Activated CD4-positive, alpha-beta T cell treated with anti-CD3 and anti-CD28 coated beads for 48 hours (primary cell): ENCODE measurements at places on chromosomes 2 and 18.

- DNase-seq = no peak
Measured at GRCh38 chr18:3819961-3820360, 370.0 kb downstream of the TGIF1 start.

DNA sequence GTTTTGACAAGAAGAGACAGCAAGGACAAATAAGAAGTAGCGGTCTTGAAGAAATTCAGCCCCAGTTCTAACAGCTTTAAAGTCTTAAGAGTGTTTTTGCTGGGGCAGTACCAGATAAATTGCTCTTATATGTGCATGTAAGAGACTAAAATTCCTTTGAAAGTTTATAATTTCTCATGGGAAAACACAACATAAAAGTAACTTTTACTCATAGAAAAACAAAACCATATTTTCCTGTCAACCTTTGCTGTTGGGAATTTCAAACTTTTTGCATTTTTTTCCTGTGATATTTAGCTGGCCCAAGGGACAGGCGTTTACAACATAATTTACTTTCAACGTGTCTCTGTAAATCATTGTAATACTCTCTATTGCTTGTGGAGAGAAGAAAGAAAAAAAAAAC lies 767.8 kb upstream of the ZEB2 start:
- no peak for DNase-seq

- no peak for DNase-seq
Measured at GRCh38 chr18:30057398-30057797, 985.1 kb downstream of the DSC3 start.

DNA sequence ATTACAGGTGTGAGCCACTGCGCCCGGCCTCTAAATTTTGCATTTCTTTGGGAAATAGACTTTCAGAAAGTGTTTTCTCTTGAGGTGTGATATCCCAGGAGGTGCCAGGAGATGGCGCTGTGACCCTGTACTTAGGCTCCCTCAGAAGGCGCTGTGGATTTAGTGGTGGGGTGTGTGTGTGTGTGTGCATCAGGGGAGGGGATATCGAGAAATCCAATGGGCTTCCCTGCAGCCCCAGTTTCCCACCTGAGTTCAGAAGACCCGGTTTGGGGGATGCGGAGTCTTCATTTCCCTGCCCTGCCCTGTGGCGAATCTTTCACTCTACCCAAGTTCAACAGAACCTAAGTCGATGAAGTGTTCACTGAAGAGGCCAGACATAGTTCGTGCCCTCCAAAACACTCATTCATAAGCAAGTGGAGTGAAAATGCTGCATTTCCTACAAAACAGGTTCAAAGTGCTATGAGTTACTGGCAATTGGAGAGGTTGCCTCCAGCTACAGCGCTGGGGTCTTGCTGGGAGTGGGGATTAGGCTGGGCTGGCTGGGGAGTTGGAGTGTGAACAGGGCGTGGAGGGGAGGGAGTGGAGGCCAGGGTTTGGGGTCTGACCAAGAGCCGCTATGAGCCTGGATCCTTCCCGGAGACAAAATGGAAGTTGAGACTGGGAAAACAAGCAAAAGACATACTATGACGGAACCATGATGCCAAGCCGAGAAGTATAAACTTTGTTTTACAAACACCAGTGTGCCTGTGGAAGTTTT lies 6.5 kb upstream of the WNT6 start:
- peak; percentile 79 for DNase-seq

DNA sequence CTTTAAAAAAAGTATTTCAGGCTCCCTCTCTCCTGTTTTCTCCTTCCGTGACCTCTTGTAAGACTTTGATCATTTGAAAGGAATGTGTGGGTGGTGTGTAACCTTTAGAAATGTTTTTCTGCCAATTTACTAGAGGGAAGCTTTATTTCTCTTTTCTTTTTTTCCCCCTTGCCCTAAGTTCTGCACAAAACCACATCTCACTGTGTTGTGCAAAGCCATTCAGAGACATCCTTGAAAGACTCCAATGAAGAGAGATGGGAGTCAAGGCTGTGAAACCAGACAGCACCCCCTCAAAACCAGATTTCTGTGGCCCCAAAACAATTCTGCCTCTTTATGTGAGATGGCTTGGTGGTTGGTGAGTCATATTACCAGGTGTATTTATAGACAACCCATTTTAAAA lies 184.6 kb upstream of the ERBB4 start:
- no peak for DNase-seq

GRCh38 chr2:68766376-68766845 lies 31.8 kb downstream of the ARHGAP25 start:
- peak; percentile 74 for DNase-seq

DNA sequence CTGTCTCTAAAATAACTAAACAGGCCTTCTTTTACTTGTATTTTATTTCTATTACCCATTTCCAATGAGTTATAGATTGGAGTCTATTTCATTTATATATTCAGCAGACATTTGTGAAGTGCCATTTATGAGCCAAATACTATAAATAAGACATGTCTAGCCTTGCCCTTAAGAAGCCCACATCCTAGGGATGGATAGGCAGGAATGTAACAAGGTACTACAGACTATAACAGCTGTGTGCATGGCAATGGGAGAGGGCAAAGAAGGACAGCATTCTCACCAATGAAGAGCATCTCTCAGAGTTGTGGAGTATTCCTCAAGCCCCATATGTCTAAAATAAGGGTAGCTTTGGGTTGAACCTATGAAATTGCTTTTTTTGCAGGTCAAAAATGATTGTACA lies 161.9 kb upstream of the RASGRP3 start:
- DNase-seq = no peak

- no peak for DNase-seq
Measured at GRCh38 chr2:54176577-54176976, 61.2 kb downstream of the ACYP2 start.

- no peak for DNase-seq
Measured at GRCh38 chr2:65292461-65293011, 64.9 kb downstream of the ACTR2 start.

- DNase-seq = no peak
Measured at GRCh38 chr2:195538937-195539336, 118.1 kb upstream of the SLC39A10 start.

DNA sequence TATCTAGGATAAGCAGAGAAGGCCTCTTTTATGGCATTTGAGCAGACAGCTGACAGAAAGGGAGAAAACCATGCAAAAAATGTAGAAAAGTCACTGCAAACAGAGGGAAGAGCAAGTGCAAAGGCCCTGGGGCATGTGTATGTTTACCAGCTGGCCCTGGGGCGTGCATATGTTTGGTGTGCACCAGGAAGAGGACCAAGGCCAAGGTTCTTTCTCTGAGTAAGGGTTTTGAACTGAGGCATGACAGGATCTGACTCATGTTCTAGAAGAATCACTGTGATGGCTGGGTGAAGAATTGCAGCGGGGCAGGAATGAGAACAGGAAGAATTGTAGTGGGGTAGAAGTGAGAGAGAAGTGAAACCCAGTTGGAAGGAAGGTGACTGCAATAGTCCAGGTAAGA lies 69.6 kb downstream of the STEAP3 start:
- DNase-seq = no peak

DNA sequence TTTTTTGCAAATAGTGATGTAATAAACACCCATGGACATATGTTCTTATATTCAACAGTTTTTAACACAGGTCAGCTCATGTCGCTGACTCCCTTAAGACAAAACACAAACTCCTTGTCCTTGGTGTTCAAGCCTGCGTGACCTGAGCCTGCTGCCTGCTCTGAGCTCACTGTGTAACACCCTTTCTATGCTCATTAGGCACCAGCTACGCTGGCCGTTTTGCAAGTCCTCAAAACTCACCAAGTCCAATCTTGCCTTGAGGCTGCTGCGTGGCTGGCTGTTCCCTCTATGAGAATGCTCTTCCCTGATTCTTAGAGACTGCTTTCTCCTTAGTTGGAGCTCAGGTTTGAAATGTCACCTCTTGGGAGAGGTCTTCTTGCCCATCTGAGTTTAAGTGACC lies 100.5 kb upstream of the GLI2 start:
- DNase-seq = no peak
